ENCODE measurements at places on chromosomes 2 and 18. TPM values are rescaled to one million over a fixed set of nuclear protein-coding genes. Genes with fewer than 3 reads are reported as not detected.

DNA sequence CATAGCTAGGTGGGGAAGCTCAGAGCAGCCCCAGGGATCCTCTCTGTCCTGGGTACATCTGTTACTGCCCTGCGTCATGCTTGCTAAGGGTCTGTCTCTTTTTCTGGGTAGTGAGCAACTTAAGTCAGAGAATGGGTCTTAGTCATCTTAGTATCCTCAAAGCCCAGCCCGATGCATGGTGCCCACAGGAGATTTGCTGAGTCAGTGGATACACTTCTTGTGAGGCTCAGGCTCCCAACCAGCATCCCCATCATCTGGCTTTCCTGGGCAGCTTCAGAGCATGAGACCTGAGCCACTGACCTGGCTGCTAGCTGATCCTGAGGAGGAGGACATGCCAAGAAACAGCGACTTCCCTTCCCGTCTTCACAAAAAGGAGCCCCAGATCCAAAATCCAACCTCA lies 10.0 kb downstream of the FOXI3 start:
- DNase-seq = no peak
- no peak overlapping the region for H3K4me3 ChIP-seq
- H3K27me3 ChIP-seq = peaks cover 15% of the 10 kb centered on the region
- H3K27ac ChIP-seq = no peak overlapping the region

DNA sequence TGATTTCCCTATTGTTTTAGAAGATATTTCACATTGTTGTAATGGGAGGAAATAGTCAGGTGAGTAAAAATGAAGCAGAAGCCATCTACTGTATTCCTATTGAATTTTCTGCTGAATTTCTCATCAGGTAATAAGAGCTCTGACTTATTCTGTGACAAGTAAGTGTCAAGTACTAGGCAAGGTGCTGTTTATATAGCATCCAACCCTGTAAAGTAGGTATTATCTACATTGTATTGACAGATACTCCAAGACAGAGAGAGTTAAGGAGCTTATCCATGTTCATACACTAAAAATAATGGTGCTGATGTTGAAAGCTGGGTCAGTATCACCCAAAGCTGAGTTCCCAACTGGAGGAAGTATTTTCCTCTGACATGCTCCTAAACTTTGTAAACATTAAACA lies 106.0 kb downstream of the KCNJ3 start:
- no peaks in the 10 kb centered on the region for H3K36me3 ChIP-seq
- DNase-seq = no peak
- no peaks in the 10 kb centered on the region for H3K27me3 ChIP-seq
- no peak overlapping the region for H3K27ac ChIP-seq
- no peak overlapping the region for H3K4me3 ChIP-seq

- H3K27ac ChIP-seq = peak overlapping the region; percentile 13
- no peaks in the 10 kb centered on the region for H3K36me3 ChIP-seq
These were observed 45.0 kb upstream of the ODC1 start for GRCh38 chr2:10493075-10493633.

GRCh38 chr2:70116936-70117552 lies 29.8 kb downstream of the PCBP1 start:
- no peaks in the 10 kb centered on the region for H3K36me3 ChIP-seq
- H3K4me1 ChIP-seq = peaks cover 45% of the 10 kb centered on the region
- DNase-seq = no peak
- H3K27me3 ChIP-seq = no peaks in the 10 kb centered on the region
- no peak overlapping the region for H3K27ac ChIP-seq
- H3K4me3 ChIP-seq = no peak overlapping the region

DNA sequence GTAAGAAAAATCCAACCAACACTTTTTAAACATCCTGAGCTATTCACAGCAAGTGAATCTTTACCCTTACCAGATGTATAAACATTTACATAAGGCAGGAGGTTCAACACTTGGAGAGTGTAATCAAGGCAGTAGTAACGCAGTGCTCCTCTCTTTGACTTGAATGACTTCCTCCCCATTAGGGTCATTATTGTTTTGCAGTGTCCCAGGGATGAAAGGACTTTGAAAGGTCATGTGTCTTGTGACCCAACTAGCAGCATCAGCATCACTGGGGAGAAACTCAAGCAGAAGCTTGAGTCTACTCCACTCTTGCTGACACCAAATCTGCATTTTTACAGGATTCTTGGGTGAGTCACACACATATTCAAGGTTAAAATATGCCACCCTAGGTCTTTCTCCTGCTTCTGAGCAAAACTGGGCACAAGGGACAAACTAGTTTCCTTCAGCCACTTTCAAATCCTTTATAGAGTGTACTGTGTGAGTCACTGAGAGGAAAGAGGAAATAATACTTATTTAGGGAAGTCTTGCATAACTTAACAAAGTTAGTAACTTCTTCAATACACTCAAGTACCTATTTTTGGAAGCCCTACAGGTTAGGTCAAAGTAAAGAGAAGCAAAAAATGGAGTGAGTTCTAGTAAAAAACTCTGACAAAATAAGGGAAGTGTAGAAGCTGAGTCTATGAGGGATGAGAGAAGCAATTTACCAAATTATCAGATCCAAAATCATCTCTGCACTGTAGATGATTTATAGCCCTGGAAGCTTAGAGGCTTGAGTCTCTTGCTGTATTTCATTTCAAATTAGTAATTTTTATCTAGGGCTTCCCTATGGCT lies 51.0 kb upstream of the EML4 start:
- no peak overlapping the region for H3K27ac ChIP-seq
- no peak for DNase-seq
- peaks cover 8% of the 10 kb centered on the region for H3K36me3 ChIP-seq
- H3K27me3 ChIP-seq = no peaks in the 10 kb centered on the region
- peak overlapping the region; percentile 33 for H3K4me3 ChIP-seq
- peaks cover 36% of the 10 kb centered on the region for H3K4me1 ChIP-seq

GRCh38 chr2:227146456-227146855 lies 17.5 kb downstream of the COL4A4 start:
- DNase-seq = no peak
- H3K4me1 ChIP-seq = no peaks in the 10 kb centered on the region
- H3K27ac ChIP-seq = no peak overlapping the region
- no peaks in the 10 kb centered on the region for H3K36me3 ChIP-seq
- no peak overlapping the region for H3K4me3 ChIP-seq

GRCh38 chr2:81242501-81242900 lies 937.9 kb upstream of the LRRTM1 start:
- H3K27me3 ChIP-seq = no peaks in the 10 kb centered on the region
- no peaks in the 10 kb centered on the region for H3K4me1 ChIP-seq
- H3K36me3 ChIP-seq = no peaks in the 10 kb centered on the region
- DNase-seq = no peak
- H3K4me3 ChIP-seq = no peak overlapping the region

GRCh38 chr2:111133603-111134002 lies 12.9 kb downstream of the BCL2L11 start:
- peaks cover 53% of the 10 kb centered on the region for H3K4me1 ChIP-seq
- peaks cover 50% of the 10 kb centered on the region for H3K36me3 ChIP-seq
- no peak for DNase-seq
- no peak overlapping the region for H3K27ac ChIP-seq
- H3K4me3 ChIP-seq = no peak overlapping the region
- no peaks in the 10 kb centered on the region for H3K27me3 ChIP-seq

GRCh38 chr18:9753846-9754245 lies 45.7 kb downstream of the RAB31 start:
- no peak for DNase-seq
- H3K36me3 ChIP-seq = no peaks in the 10 kb centered on the region
- H3K27ac ChIP-seq = no peak overlapping the region
- no peak overlapping the region for H3K4me3 ChIP-seq
- no peaks in the 10 kb centered on the region for H3K4me1 ChIP-seq

GRCh38 chr2:190664240-190664639 lies 15.4 kb downstream of the NAB1 start:
- H3K4me3 ChIP-seq = peak overlapping the region; percentile 61
- no peaks in the 10 kb centered on the region for H3K27me3 ChIP-seq
- peaks cover 5% of the 10 kb centered on the region for H3K36me3 ChIP-seq
- DNase-seq = no peak

GRCh38 chr18:5508821-5509220 lies 35.0 kb downstream of the EPB41L3 start:
- no peak for DNase-seq
- peaks cover 18% of the 10 kb centered on the region for H3K27me3 ChIP-seq
- H3K27ac ChIP-seq = no peak overlapping the region
- no peak overlapping the region for H3K4me3 ChIP-seq

- peaks cover 13% of the 10 kb centered on the region for H3K36me3 ChIP-seq
- H3K27ac ChIP-seq = no peak overlapping the region
- no peak for DNase-seq
- H3K4me1 ChIP-seq = no peaks in the 10 kb centered on the region
These were observed 57.9 kb upstream of the CD226 start for GRCh38 chr18:70005580-70005979.

- peaks cover 29% of the 10 kb centered on the region for H3K4me1 ChIP-seq
- peak overlapping the region; percentile 19 for H3K4me3 ChIP-seq
- no peaks in the 10 kb centered on the region for H3K36me3 ChIP-seq
These were observed 1.0 kb downstream of the PLEK start for GRCh38 chr2:68366083-68366560.

DNA sequence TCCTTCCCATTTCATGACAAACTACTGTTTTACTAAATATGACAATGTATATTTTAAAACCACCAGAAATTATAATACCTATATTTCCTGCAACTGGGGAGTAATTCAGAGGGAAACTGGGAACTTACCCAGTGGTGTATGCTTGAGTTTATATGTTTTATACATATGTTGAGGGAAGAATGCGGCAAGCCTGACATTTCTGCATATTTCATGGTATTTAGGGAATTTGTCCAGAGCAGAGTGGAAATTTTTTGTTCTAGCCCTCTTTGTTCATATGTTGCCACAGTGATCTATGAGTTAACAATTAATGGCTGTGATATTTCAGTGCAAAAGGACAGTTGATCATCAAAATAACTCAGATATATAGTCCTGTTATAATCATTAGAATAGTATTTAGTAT lies 230.8 kb upstream of the VWC2L start:
- no peak overlapping the region for H3K27ac ChIP-seq
- H3K4me3 ChIP-seq = no peak overlapping the region
- H3K36me3 ChIP-seq = no peaks in the 10 kb centered on the region
- no peak for DNase-seq

GRCh38 chr2:201928363-201928762 lies 105.3 kb upstream of the FZD7 start:
- no peak overlapping the region for H3K4me3 ChIP-seq
- no peaks in the 10 kb centered on the region for H3K4me1 ChIP-seq
- peaks cover 12% of the 10 kb centered on the region for H3K27me3 ChIP-seq
- DNase-seq = no peak
- no peaks in the 10 kb centered on the region for H3K36me3 ChIP-seq

GRCh38 chr2:80703532-80703931 lies 399.0 kb upstream of the LRRTM1 start:
- peaks cover under 1% of the 10 kb centered on the region for H3K36me3 ChIP-seq
- H3K4me1 ChIP-seq = no peaks in the 10 kb centered on the region
- no peak overlapping the region for H3K27ac ChIP-seq
- no peaks in the 10 kb centered on the region for H3K27me3 ChIP-seq
- H3K4me3 ChIP-seq = no peak overlapping the region

GRCh38 chr2:46290078-46290477 lies 7.1 kb upstream of the EPAS1 start:
- H3K27me3 ChIP-seq = peaks cover 20% of the 10 kb centered on the region
- H3K4me1 ChIP-seq = no peaks in the 10 kb centered on the region

- H3K27me3 ChIP-seq = no peaks in the 10 kb centered on the region
- H3K4me1 ChIP-seq = no peaks in the 10 kb centered on the region
- no peak overlapping the region for H3K27ac ChIP-seq
- H3K36me3 ChIP-seq = no peaks in the 10 kb centered on the region
These were observed 361.6 kb downstream of the SOX11 start for GRCh38 chr2:6053743-6054142.

- no peak for DNase-seq
These were observed 11.0 kb downstream of the ERFE start for GRCh38 chr2:238169708-238170251.

The GPC1 gene
- total RNA-seq = 3.6 TPM

The LRATD1 gene
- total RNA-seq = not detected

The NTSR2 gene
- total RNA-seq = not detected

The HOXD8 gene
- total RNA-seq = not detected

The RIT2 gene
- not detected for total RNA-seq

The ALPP gene
- total RNA-seq = not detected

The VSNL1 gene
- total RNA-seq = not detected

The MFF gene
- total RNA-seq = 88.7 TPM
